Right atrium auricular region (tissue), 2 donors: ENCODE measurements at places on chromosomes 5 and 9. TPM values are rescaled to one million over a fixed set of nuclear protein-coding genes. Genes with fewer than 3 reads are reported as not detected.

GLRA1 gene
- not detected for total RNA-seq

FAXDC2 gene
- total RNA-seq: 24.6 TPM

GRCh38 chr9:2726650-2727340, 9.5 kb downstream of the KCNV2 start:
- H3K27me3 ChIP-seq: no peaks in the 10 kb centered on the region
- H3K36me3 ChIP-seq: no peaks in the 10 kb centered on the region
- H3K27ac ChIP-seq: no peak overlapping the region
- H3K4me3 ChIP-seq: no peak overlapping the region
- DNase-seq: no peak
- no peaks in the 10 kb centered on the region for H3K4me1 ChIP-seq

DNA sequence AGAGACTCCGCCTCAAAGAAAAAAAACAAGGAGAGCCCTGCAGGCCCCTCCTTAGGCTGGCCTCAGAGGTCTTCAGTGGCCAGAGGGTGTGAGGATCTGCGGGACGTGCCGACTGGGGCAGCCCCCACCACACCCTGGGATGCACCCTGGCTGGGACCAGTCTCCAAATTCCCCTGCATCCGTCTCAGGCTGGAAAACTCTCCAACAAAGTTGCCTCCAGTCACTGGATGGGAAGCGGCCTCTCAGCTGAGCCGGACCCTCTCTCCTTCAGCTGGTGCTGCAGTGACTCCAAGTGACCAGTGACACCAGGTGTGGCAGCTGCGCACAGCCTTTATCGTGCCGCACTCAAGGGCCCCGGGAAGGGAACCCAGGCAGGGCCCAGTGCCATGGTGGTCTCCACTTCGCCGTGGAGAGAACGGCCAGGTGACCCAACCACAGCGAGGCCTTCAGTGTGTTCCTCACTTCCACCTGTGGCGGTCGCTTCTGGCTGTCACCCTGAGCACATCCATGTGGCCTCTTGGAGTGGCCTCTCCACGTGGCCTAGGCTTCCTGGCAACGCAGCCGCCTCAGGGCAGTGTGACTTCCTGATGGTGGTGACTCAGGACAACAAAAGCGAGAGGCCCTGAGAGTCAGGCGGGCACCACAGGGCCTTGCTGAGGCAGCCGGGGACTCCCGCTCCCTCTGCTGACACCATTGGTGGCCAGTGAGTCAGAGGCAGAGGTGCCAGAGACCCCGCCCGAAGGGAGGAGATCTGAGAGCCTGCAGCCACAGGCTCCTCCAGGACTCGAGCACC, 19.3 kb upstream of the CAMSAP1 start:
- DNase-seq: no peak
- H3K4me3 ChIP-seq: no peak overlapping the region
- no peaks in the 10 kb centered on the region for H3K27me3 ChIP-seq
- H3K4me1 ChIP-seq: no peaks in the 10 kb centered on the region

GRCh38 chr5:82106756-82107155, 134.9 kb downstream of the ATG10 start:
- no peaks in the 10 kb centered on the region for H3K27me3 ChIP-seq
- DNase-seq: no peak

GRCh38 chr5:116908537-116908936, 333.9 kb upstream of the SEMA6A start:
- no peak overlapping the region for H3K27ac ChIP-seq
- DNase-seq: no peak
- H3K27me3 ChIP-seq: no peaks in the 10 kb centered on the region
- H3K36me3 ChIP-seq: no peaks in the 10 kb centered on the region

GRCh38 chr5:88895681-88896501, 12.9 kb upstream of the MEF2C start:
- DNase-seq: no peak
- no peaks in the 10 kb centered on the region for H3K4me1 ChIP-seq
- H3K27ac ChIP-seq: no peak overlapping the region
- H3K27me3 ChIP-seq: no peaks in the 10 kb centered on the region
